Pulmonary artery endothelial cell (primary cell): ENCODE measurements at places on chromosomes 11 and 22. TPM values are rescaled to one million over a fixed set of nuclear protein-coding genes. Genes with fewer than 3 reads are reported as not detected.

Gene FAR1
- total RNA-seq: 62.1 and 81.7 TPM in 2 replicates

Gene TMPRSS4
- not detected in 2 replicates for total RNA-seq

DNA sequence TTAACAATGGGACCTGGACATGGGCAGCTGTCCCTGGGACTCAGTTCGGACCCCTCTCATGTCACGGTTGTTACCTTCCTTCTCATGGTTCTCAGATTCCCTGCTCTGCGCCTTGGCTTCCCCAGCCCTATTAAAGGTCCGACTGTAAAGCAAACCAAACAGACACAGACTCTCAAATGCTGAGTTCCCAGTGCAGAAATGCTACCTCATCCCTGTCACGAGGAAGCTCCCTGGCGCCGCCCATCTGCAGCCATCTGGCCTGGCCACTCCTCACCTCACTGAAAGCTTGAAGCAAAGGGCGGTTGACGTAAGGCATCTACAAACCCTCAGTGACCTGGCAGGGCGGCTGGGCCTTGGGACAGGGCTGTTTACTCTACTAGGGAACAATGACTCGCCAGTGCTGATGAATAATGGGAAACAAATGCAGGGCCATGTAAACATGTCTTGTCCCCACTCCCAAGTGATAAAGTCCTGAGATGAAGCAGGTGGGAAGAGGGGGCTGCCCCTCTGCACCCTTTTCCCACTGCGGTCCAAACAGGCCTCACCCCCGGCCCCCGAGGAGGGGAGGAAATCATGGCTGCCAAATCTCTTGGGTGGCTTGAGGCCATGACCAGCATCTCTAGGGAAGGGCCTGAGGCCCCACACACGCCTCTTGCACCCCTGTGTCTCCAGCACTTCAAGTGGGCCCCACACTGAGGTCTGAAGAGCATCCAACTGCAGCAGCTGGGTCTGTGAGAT is 49.3 kb downstream of the SCUBE1 start:
- DNase-seq: no peak

Gene PGR
- total RNA-seq: 0.07 TPM in 1 of 2 replicates, not detected in the other

Gene CYB561A3
- 33.8 and 41.4 TPM in 2 replicates for total RNA-seq

Gene TRIM29
- total RNA-seq: 0.25 TPM in 1 of 2 replicates, not detected in the other

- no peak for DNase-seq
Observed at GRCh38 chr22:20464096-20464614, 26.5 kb upstream of the SCARF2 start.

DNA sequence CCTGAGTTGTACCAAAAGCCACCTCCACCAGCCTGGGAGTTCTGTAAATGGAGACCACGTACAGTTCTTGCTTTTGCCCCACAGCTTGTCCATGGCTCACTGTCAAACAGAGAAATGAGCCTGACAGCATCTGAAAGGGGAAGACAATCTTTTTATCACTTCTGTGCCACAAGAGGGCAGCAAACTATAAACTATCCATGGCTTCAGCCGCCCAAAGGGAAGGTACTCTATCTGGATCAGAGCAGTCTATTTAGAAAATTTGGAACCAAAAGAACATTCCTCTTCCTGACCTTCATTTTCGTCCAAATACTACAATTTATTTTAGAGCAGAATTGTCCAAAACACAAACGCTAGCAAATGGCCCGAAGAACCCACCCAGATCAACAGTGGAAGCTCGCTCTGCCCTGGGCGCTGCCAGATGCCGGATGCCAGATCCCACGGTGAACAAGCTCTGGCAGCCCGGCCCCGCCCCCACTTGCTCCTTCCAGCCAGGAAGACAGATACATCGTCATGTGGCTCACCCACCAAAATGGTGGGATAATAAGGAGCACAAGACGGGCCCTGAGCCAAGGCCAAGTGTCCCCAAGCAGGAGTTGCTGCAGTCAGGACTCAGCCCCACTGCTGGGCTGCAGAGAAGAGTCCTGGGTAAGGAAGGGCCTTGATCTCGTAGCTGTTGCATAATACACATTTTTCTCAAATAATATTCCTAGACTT is 23.9 kb upstream of the SCGB1A1 start:
- DNase-seq: peak; percentile 53

Gene FOXRED1
- total RNA-seq: 12.5 and 15.5 TPM in 2 replicates

Gene PARVA
- 23.5 and 31.8 TPM in 2 replicates for total RNA-seq

Gene KRTAP5-11
- not detected in 2 replicates for total RNA-seq

- no peak for DNase-seq
Observed at GRCh38 chr11:92246630-92247029, 22.0 kb downstream of the FAT3 start.

DNA sequence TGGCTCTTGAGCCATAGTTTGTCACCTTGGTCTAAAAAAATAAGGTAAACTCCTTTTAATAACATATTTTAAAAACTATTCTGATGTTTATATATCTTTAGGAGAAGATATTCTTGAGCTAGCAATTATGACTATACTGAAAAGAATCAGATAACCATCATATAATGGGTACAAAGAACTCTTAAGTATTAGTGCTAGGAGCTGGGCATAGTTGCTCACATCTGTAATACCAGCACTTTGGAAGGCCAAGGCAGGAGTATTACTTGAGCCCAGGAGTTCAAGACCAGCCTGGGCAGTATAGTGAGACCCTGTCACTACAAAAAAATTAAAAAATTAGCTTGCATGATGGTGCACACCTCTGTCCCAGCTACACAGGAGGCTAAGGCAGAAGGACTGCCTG is 54.0 kb upstream of the B3GNT6 start:
- no peak for DNase-seq

Gene OR52D1
- total RNA-seq: not detected in 2 replicates

GRCh38 chr11:110098645-110099044 is 5.5 kb downstream of the ZC3H12C start:
- DNase-seq: no peak

DNA sequence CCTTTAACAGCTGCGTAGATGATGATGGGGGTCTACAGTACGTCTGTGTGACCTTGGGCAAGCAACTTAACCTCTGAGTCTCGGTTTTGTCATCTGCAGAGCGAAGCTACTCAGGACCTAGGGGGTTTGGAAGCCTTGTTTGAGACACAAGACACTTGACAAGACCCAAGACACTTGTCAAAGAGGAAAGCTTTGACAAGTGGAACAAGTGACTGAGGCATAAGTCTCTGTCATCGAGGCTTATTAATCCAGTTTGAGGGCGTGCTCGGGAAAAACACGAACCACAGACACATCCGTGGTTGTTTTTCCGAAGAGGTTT is 732 bp upstream of the PC start:
- DNase-seq: no peak

Gene ANO1
- total RNA-seq: 0.21 and 0.33 TPM in 2 replicates

Gene CHRM1
- not detected in 2 replicates for total RNA-seq

Gene ABCC8
- not detected in 2 replicates for total RNA-seq

GRCh38 chr22:20531404-20532201 is 24.2 kb downstream of the MED15 start:
- no peak for DNase-seq

DNA sequence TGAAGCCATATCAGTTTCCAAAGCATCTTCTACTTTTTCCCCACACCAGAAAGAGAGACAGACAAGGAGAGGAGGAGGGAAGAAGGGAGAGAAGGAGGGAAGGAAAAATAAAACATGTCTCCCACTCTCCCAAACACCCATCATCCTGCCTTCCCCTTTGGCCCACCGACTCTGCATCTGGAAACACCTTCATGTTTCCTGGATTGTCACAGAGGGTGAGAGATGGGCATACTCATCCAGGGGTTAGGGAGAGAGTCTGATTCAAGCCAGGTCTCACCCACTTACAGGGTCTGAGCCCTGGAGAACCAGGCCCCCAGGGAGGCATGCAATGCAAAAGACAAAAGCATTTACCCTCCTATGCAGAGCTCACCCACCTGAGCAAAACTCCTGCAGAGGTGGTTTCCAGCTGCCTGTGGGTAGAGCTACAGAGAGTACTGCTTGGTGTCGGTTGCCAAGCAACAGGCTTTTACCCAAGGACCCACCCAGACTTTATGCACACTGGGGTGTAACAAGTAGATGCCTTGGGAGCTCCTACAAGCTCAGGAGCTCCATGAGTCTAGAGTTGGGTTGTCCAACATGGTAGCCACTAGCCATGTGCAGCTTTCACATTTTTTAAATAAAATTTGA is 33.4 kb downstream of the MN1 start:
- DNase-seq: no peak

- no peak for DNase-seq
Observed at GRCh38 chr22:45731041-45731797, 59.6 kb downstream of the ATXN10 start.

GRCh38 chr11:44824300-44824704 is 97.5 kb downstream of the TSPAN18 start:
- peak; percentile 79 for DNase-seq

Gene MS4A6A
- 0.33 and 0.60 TPM in 2 replicates for total RNA-seq

Gene OR56A1
- not detected in 2 replicates for total RNA-seq

Gene PAMR1
- total RNA-seq: 0.33 TPM in 1 of 2 replicates, not detected in the other

Gene ABCG4
- total RNA-seq: 0.20 and 0.35 TPM in 2 replicates

- no peak for DNase-seq
Observed at GRCh38 chr11:119419834-119420492, 3.0 kb downstream of the THY1 start.

Gene OR51I1
- not detected in 2 replicates for total RNA-seq

Gene HEPACAM
- total RNA-seq: not detected in 2 replicates

DNA sequence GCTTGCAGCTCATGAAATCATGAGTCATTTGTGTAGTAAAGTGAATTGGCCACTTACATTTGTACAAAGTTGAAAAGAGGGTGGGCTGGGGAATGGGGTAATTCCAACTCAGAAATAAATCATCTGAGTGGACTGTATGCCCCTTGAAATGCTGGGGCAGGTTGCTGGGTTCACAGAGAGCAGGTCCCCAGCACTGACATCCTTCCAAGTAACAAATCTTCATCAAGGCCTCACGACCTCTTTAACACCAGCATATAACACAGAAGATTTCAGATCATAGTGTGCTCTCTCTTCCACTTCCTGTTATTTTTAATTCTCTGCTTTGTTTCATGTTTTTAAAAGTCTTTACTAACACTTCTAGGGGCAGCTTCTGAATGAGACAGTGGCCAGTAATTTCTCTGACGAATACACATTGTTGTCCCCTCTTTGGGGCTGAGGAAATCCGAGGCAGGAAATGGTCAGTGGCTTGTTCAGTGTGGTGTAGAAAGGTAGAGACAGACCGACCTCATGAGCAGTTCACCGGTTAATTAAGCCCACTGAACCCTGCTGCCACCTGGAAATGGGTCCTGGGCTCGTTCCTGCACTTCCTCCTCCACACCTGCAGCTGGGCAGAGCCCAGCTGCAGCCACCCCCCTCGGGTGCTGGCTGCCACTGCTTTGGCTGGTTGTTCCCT is 127.7 kb downstream of the MAML2 start:
- DNase-seq: no peak

GRCh38 chr22:17969701-17970113 is 54.7 kb downstream of the MICAL3 start:
- DNase-seq: no peak
